ENCODE measurements at places on chromosomes 7 and 10.

- DNase-seq: no peak
These were observed 205.7 kb downstream of the PTPRN2 start for GRCh38 chr7:158381956-158382355.

DNA sequence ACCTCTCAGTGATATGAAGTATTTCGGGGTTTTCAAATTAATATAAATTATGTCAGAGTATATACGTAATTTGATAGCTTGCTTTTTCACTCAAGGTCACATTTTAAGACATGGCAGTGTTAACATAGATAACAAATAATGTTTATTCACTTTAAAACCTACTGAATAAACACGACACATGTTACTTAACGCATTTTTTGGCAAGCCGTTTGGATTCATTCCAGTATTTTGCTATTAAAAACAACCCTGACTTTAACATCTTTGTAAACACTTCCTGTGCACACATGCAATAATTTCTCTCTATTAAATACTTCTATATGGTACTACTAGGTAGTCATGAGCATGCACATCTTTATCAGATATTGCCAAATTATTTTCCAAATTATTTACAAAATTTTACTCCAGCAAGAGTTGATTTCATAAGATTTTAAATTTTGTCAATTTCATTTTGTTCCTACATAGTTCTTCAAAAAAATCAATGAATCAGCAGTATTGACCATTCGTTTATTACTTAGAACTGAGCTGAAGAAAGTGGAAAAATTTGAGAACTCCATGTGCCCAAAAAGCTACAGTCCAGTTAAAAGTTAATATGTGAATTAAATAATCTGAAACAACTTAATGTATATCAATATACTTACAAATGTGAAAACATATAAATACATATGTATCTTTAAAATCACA lies 26.8 kb upstream of the THSD7A start:
- DNase-seq: no peak

DNA sequence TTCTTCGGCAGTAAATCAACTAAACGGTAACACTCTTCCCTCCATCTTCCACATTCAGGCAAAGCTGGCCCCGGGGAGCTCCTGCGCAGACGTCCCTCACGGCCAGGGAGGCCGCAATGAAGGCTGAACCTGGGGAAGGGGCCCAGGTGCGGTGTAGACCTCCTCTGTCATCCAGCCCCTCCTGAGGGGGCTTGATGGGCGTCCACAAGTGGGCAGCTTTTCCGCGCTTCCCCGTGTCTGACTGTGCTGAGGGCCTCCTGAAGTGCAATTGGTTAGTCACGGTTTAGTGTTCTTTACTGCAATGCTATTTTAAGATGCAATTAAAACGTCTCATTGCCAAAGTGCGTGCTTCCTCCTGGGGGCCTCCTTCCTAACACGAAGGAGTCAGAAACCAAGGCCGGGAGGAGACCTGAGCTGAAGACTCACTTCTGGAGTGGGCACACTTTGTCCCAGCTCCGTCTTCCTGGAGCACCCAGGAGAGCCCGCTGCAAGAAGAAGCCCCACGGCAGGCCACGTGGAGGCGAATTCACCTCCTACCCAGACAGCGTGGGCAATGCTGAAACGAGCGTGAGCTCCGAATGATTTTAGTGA lies 173.3 kb downstream of the ELFN1 start:
- DNase-seq: no peak

- no peak for DNase-seq
These were observed 31.3 kb upstream of the KIAA1217 start for GRCh38 chr10:24177636-24178035.

DNA sequence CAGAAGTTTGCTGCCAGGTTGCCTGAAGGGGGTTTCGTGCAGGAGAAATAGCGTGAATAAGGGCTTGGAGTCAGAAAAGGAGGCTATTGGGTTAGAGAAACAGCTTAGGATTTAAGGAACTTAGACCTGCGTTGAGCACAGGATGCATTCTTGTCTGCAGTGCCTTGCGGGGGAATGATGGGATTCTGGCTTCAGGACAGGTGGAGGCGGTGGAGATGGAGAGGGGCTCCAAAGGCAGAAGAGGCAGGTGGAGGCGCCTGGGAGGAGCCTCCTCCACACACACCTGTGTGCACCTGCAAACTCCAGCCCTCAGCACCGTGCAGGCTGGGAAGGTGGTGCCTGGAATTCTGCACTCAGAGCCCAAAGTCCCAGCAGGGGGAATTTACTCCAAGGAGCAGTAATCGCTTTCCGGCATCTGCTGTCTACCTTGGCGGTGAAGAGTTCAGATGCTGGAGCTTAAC lies 1.8 kb downstream of the CLIP2 start:
- no peak for DNase-seq

- no peak for DNase-seq
These were observed 254.8 kb downstream of the MAD1L1 start for GRCh38 chr7:1977876-1978441.

Measured in activated CD4-positive, alpha-beta T cell treated with anti-CD3 and anti-CD28 coated beads, Interleukin-2, amount 50 U/mL, for 16 hours (primary cell).